Renal pelvis (tissue), 12 donors: ENCODE measurements at places on chromosomes 16 and 17. TPM values are rescaled to one million over a fixed set of nuclear protein-coding genes. Genes with fewer than 3 reads are reported as not detected.

P2RX1 gene
- polyA plus RNA-seq: 1.0 TPM

DNA sequence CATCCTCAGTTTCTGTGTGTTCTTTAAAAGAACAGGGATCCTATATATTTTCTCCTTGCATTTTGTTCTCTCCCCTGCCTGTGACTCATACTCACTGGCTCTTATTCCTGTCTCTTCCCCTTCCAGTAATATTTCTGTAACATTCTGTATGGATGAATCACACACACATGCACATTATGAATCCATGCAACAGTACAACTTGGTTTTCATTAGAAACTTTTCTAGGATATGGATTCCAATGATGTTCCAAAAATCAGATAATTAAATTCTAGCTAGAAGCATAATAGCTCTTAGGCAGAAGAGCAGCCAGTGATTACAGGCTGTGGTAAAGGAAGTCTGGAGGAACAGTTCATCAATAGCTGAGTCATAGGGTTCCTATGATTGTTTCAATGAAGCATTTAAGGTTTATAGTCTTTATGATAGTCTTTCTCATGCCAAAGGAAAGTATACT is 119.6 kb upstream of the PMFBP1 start:
- no peak for DNase-seq

DNA sequence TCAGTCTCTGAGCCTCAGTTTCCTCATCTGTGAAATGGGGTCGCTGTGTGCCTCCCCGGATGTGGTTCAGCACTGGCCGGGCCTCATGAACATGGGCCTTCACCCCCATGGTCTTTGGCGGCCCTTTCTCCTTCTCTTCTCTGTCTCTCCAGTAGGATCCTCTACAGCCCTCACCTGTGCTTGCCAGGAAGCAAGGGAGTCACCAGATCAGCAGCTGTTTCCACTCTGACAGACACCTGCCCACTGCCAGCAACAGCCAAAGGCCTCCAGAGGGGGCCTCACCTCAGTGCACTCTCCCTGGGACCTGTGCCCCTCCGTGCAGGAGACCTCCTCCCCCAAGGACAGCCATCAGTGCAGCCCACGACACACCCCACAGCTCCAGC is 89.4 kb downstream of the C16orf78 start:
- no peak for DNase-seq

ABCC3 gene
- polyA plus RNA-seq: 8.7 TPM

EVPLL gene
- polyA plus RNA-seq: 0.71 TPM

DNA sequence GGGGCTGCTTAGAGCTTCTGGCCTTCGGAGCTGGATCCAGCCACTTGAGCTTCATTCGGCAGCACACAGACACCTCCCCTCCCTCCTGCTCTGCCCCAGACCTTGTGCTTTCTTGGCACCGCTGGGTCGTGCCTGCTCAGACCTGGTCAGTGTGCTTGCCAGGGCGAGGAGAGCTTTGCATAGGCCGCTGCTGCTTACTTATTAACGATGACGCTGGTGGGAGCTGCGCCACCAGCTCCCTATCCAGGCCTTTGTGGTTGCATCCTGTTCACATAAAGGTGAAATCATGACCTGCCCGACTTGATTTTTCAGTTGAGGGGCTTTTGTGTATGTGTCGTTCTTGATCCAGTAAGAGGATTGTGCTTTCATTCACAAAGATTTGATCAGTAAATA is 101.1 kb downstream of the MSI2 start:
- DNase-seq: peak; percentile 69

DNA sequence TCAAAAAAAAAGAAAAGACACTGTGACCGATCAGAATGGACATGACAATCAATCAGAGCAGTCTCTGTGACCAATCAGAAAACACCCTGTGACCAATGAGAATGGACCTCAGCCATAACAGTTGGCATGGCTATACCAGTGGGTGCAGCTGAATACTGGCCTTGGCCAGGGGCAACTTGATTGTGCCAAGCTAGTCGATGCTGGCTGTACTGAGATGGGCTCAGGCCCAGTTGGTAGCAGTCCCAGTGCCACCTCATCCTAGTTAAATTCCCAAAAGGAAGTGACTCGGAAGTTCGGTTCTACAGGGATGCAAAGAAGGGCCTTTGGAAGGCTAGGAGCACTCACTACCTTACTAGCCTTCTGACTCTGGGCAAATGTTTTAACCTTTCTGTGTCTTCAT is 37.2 kb upstream of the BCO1 start:
- no peak for DNase-seq

SLC52A1 gene
- 0.24 TPM for polyA plus RNA-seq

DNA sequence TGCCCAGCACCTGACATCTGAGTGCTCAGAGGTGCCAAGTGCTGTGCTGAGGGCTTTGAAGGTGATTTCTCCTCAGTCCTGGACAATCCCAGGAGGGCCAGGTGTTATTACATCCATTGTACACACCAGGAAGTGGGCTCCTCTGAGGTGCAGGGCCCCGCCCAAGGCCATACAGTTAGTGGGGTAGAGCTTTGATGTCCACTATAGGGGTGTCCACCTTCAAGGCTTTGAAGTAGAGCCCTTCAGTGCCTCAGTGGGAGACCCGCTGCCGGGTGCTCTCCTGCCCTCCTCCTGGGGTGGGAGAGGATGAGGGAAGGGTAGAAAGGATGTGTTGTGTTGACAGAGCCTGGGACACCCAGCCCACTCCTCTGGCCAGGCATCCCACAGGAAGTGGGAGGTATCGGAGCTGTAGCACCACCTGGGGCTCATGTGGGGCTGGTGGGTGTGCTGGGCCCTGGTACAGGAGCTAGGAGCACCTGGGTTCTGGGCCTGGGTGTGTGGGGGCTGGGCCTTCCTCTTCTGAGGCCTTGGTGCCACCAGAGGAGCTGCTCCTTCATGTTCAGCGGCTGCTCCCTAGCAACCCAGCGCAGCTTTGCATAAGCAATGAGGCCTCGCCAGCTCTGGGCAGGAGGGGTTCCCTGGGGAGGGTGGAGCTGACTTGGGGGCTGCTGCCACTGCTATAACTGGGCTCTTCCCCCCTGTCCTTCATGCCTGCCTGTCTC is 7.4 kb downstream of the LASP1 start:
- DNase-seq: no peak

DNA sequence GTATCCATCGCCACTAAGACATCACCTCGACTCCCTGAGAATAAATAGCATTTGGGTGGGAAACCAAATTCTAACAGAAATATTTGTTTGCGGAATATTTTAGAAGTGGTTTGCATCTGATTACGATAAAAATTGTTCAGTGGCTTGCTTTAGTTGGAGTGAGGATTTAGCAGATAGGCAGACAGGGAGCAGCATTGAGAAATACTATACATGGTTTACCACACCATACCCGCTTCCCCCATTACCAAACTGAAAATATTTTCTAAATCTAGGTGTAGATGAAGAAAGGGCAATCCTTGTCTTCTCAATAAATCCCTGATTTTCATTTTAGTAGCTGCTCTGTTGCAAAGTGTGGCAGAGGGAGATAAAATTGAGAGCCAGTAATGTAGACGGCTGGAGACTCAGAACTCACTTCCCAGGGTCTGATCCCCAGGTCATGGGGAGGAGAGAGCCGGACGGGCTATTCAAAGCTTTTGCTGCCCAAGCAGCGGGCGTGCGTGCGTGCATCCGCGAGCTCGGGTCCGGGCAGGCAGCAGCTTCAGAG is 808 bp upstream of the BAHCC1 start:
- DNase-seq: no peak

DNA sequence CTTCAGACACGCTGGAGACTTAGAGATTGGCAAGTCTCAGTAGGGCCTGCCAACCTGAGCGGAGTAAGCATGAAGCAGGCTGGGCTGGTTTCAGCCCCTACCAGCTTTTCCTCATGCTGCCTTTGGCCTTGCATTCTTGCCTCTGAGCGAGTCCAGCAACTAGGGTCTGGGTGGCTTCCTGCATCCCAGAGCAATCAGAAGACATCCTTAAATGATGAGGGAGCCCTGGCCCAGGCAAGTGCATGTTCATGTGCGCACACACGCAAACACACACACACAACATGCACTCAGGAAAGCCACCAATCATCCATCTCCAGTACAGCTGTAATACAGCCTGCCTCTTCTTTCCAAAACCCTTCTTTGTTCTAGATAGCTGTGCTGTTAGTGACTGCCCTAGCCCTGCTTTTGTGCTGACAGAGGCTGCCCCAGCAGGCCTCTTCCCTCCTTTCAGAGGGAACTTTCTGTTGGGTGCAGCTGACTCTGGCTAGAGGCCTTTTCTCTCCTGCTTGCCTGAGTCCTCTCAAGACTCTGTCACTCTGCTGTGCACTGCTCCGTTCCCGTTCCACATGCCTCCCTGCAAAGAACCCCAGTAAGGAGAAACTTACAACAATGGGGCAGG is 30.7 kb upstream of the TBX2 start:
- no peak for DNase-seq

DNA sequence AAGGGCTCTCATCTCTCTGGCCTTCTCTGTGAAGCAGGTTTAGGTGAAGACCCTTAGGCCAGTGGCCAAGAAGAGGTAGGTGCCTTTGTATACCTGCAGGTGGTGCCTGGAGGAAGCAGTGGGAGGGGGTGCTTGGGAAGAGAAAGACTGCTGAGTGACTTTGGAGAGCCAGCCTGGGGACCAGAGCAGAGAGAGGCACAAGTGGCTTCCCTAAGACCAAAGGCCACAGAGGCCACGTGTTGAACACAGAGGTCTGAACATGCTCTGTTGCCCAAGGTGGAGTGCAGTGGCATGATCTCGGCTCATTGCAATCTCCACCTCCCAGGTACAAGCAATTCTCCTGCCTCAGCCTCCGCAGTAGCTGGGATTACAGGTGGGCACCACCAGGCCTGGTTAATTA is 103.5 kb downstream of the CPPED1 start:
- DNase-seq: no peak

GRCh38 chr17:14452856-14453255 is 152.0 kb downstream of the HS3ST3B1 start:
- no peak for DNase-seq

CHP2 gene
- polyA plus RNA-seq: 1.0 TPM

DNA sequence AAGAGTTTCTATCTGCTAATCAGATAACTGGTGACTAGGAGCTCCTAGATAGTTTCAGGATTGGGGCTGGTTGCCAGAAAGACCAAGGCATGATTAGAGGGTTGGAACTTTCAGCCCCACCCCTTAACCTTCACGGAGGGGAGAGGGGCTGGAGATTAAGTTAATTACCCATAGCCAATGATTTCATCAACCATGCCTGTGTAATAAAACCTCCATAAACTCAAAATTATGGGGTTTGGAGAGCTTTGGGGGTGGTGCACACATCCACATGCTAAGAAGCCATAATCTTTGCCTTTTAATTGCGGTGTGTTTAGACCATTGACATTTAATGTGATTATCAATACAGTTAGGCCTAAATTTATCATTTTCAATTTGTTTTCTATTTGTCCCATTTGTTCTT is 161.7 kb downstream of the CDK5R1 start:
- no peak for DNase-seq

DNA sequence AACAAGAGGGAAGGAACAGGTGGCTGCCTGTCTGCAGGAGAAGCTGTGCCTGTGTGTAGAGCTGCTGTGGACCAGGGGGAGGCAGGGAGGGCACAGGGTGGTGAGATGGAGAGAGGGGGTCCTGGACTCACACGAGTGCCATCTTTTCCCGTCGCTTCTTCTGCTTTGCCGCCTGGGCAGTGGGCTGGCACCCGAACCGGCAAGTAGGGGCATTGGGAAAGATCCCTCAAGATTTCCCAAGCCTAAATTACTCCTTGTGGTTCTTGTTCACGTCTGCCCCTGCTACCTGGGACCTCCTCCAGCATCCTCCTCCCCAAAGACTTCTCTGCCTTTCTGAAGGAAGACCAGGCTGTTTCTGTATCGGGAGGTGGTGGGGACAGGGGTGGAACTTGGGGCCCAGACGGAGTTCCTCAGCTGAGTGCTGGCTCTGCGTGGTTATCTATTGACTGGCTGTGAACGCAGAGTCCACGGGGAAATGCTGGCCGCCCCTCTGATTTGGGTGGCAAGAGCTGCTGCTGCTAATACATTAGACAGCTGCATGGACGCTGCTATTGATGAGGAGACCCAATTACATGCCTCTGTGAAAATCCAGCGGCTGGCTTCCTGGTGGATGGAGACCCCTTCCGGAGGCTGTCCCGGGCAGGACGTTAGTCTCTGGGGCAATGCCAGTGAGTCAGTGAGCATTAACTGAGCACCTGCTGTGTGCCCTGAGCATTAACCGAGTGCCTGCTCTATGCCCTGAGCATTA is 114.5 kb downstream of the OR1D5 start:
- no peak for DNase-seq

CCL8 gene
- polyA plus RNA-seq: 0.18 TPM

DNA sequence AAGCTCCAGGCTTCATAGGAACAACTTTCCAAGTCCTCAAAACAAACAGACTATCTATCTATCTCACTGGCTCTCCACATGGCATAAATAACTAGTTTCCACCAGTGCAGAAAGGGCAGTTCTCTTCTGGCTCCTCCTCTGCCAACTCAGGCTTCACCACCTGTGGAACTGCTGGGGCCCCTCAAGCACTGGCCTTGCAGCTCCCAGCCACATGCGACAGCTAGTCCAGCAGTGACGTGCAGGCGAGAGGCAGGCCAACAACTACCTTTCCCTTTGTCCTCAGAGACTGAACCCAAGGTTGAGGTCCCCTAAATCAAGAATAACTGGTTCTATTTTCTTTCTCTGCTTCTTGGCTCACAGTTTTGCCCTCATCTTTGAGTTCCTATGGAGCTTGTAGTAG is 137.6 kb downstream of the AATF start:
- no peak for DNase-seq

TIGD7 gene
- polyA plus RNA-seq: 12.2 TPM
